ENCODE measurements at places on chromosomes 4 and X.

- no peak for DNase-seq
Measured at GRCh38 chr4:138643827-138644226, 371.8 kb upstream of the NOCT start.

GRCh38 chrX:107845625-107846024 is 20.0 kb downstream of the MID2 start:
- DNase-seq: no peak

DNA sequence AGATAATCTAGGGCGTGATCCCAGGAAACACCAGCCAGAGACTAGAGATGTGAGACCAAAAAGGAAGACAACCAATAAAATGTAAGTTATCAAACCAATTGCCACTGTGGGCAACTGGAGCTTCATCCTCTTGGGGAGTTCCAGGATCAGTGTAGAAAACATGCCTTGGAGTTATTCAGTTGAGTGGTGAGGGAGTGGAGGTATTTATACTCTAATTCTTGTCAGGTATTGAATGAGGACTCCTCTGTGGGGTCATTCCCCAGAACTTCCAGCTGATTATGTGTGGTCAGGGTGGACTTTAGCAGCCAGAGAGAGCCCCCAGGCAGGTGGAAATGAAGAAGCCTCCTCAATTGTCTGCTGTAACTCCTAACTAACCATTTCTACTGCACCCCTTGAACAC is 144.0 kb upstream of the PRPS2 start:
- DNase-seq: no peak

- no peak for DNase-seq
Measured at GRCh38 chrX:67726018-67726417, 182.2 kb downstream of the AR start.

DNA sequence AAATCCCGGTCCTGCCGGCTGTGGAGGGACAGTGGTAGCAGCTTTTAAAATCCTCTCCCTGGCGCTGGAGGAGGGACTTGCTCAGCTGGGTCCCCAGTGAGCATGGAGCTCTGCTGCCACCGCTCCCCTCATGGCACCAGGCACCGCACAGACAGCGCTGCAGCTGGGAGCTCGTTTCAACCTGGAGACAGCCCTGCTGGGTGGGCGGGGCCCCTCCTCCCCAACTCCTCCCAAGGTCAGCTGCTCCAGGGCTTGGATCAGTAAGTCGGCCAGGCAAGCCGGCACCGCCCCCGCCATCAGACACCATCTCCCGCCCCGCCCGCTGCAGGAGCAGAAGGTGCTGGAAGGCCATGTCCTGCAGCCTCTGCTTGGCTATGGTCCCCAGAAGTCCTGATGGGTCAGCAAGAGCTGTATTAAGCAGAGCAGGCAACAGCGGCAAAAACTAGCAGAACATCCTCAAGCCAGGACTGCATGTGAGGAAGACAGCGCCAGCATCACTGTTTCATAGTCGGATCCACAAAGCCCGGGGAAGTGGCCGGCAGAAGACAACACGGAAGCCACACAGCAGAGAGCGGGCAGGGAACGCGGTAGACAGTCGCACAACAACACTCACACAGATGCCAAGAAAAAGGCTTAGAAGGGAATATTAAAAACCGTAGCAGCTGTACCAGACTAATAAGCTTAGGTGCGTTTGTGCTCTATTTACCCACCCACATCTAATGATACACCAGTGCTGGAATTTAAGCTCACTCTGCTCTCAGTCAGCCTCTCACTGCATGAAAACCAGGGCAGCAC is 16.2 kb downstream of the ZFYVE28 start:
- peak; percentile 58 for DNase-seq

DNA sequence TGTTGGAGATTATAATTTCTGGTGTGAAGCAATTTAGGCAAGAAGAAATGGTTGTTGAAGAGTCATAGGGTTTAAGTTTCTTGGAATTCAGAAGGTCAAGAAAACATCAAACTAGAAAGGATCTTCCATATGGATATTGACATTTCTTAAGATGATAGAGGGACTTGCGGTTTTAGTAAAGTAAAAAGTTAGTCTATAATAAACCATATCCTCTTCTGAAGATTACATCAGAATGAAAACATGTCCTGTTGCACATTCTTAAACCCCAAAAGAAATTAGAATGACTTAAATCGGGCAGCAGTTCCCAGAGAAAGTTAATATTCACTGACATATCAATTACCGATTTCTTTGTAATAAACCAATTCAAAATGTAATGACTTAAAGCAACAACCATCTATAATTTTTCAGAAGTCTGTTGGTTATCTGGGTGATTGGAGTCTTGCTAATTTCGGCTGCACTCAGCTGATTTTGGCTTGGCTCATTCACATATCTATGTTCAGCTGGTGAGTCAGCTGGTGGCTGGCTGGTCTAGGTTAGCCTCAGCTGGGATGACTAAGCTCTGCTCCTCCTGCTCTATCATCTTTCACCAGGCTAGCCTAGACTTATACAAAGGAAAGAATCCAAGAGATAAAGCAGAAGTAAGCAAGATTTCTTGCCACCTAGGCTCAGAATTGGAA is 24.4 kb upstream of the DYNLT3 start:
- DNase-seq: peak; percentile 87

DNA sequence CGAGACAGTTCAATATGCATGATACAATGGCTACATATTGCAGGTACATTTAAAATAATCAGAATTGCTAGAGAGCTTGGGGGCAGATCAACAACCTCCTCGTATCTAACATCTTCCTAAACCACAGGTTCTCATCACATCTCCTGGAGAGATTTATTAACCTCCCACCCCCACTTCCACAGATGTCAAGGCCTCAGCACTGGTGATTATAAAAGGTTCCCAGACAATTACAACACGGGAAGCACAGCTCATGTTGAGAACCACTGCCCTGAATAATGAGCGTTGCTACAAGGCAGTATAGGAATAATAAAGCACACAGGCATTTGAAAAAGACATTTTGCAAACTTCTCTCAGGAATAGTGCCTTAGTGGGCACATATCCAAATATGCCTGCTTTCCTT is 42.8 kb downstream of the ELOVL6 start:
- DNase-seq: peak; percentile 25

GRCh38 chrX:42707742-42708141 is 70.2 kb downstream of the PPP1R2C start:
- no peak for DNase-seq

- DNase-seq: peak; percentile 9
Measured at GRCh38 chr4:143025081-143025704, 159.5 kb upstream of the USP38 start.

DNA sequence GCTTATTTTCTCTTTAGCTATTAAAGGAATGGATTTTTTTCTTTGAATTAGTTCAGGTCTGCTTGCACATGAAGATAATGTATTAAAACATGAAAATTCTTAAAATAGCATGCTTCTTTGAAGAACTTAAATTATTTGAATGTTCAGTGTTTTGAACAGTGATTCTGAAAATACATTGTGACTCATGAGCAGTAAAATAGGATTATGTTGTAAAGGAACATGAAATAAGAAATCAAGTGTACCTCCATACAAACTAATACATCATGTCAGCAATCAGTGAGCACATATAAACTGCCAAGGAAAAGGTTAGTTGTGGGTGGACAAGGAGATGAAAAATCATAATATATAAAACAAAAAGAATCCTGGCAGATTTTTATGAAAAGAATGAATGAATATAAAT is 66.1 kb downstream of the SNX25 start:
- DNase-seq: no peak

DNA sequence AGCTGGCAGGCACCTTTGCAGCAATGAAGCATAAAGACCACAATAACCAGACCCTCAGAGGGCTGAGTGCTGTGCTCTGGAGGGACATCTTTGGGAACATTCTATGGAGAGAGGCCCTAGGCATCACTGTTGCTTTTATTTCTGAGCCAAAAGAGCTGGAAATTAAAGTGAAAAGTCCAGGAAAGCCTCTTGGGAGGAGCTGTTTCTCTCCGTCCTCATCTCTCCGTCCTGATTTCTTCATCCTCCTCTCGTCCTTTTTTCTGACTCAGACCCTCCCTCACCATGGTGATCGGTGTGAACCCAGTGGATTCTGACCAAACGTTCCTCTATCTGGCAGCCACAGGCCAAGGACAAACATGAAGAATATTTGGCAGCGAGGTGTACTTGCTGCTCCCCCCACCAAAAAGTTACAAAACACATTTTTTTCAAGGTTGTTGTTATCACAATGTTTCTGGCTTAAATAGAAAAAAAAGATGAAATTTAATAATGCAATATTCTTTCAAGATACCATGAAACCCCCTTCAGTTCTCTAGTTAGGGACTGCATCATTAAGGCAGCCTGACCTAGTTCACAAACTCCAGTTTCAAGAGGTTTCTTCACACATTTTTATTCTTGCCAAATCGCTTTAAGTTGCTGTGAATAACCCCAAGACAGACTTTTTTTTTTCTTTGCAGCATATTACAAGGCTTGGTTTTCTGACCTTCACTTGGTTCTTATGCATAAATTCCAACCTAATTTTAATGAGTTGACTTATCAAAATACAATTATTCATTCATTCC is 80.2 kb downstream of the SCD5 start:
- no peak for DNase-seq

DNA sequence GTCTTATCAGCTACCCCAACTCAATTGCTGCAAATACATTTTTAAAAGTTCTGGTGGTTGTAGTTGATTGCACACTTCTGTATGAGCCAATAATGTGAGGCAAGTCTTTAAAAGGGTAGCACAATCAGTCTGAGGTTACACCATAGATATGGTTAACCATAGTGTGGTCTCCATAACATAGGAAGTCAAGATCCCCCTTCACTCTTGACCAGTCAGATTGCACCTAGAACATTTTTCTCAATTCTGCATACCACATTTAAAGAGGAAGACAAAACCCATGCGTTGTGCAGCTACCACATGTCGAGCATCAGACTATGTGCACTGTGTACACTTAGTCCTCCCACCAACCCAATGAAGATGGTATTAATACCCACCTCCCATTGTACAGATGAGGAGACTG is 26.5 kb upstream of the CYBB start:
- no peak for DNase-seq

GRCh38 chr4:71020611-71021010 is 27.2 kb downstream of the DCK start:
- DNase-seq: no peak

DNA sequence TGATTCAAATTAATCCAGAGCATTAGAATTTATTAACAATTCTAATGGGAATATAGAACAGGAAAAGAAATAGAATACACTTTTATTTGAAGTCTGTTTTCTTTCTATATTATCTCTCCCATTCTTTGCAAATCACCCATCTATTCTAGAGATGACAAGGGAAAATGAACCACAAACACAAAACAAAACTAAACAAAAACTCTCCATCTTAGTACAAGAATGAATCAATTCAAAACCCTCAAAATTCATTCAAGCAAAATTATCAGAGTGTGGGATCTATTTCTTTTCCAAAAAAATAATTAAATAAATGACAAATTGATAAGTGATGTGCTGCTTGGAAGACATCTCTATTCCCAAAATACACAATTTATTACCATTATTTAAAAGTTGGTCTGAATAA is 400.1 kb upstream of the NWD2 start:
- DNase-seq: no peak

DNA sequence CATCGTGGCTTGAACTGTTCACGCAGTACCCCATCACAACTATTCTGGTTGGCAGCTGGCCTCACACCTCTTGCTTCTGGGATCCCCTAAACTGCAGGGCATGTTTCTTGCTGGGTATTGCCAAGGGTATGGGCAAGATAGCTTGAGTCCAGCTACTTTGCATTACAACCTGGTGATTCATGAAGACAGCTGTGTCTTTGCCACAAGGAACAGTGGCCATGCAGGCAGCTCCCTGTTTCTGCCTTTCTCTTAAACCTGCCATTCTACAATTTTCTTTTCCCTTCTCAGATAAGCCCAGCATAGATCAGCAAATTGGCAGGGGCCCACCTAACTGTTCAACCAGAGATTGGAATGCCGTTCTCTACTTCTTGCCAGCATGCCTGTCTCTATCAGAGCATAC is 42.8 kb downstream of the TENM3 start:
- no peak for DNase-seq

DNA sequence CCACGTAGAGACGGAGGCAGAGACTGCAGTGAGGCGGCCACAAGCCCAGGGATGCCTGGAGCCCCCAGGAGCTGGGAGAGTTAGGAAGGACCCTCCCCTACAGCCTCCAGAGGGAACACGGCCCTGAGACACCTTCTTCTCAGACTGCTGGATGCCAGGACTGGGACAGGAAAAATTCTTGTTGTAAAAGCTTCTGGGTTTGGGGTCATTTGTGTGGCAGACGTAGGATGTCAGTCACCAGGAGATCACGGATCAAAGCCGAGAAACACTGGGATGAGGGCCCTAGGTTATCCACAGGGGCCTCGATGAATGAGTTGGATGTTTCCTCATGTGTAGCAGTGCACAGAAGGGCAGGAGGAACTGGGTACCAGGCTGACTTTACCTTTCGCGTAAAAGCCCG is 163.7 kb downstream of the SHOX start:
- DNase-seq: no peak

DNA sequence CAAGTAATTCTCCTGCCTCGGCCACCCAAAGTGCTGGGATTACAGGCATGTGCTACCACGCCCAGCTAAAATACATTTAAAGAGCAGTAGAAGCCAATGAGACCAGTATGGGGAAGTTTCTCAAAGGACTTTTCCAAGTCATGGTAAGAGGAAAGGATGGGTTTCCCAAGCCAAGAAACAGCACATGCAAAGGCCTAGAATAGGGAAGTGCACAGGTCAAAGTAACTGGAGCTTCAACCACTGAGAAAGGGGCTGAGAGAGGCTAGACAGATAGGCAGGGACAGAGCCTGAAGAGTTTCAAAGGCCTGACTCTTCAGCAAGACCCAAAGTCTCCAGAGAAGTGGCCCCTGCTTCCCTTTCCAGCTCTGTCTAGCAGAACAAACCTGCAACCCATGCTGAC is 162.1 kb downstream of the CORIN start:
- no peak for DNase-seq

DNA sequence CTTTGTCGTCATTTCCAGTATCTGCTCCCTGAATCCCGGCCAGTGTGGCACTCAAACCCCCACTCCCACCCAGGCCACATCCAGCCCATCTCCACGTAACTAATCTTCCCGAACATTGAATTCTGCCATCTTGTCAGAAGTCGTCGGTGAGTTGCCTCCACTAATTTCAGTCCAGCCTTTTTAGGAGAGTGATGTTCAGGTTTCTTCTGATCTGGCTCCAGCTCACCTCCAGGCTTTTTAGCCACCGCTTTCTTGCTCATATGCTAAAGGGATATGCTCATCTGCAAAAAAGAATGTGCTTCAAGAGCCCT is 1.3 kb downstream of the TMEM165 start:
- DNase-seq: peak; percentile 55

DNA sequence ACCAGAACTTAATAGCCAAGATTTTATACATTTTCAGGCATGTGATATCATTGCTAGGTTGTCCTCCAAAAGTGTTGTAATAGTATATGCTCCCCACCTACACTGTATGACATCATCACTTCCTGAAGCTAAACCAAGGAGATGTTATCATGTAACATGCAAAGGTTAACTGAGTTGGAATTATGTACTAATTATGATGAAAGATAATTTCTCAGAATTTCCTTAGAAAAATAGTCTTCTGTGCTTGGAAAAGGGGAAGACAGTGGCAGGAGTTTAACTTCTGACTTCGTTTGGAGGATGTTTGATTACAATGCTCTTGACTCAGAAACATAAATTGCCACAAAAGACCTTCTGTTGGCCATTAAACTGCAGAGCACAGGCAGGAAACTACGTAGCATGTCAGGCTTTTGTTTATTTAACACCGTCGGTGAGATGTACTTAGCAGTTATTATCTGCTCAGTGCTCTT is 83.6 kb upstream of the GUCY1A1 start:
- DNase-seq: peak; percentile 82

- peak; percentile 58 for DNase-seq
Measured at GRCh38 chr4:15963001-15963451, at the start of gene FGFBP2. FGFBP2 (minus strand) TSS chr4:15963175; CDS start chr4:15963129, 46 bp downstream.

GRCh38 chrX:69126642-69127041 is 38.6 kb downstream of the PJA1 start:
- DNase-seq: no peak

All from mesenchymal stem cell (in vitro differentiated cells and primary cell).